ENCODE measurements at places on chromosomes 7 and 10. TPM values are rescaled to one million over a fixed set of nuclear protein-coding genes. Genes with fewer than 3 reads are reported as not detected.

HTR5A gene
- not detected for polyA plus RNA-seq

PIK3AP1 gene
- polyA plus RNA-seq, result 0.04 TPM

WEE2 gene
- polyA plus RNA-seq, result not detected

HOGA1 gene
- 0.44 TPM for polyA plus RNA-seq

OR2A2 gene
- not detected for polyA plus RNA-seq

GIMAP5 gene
- 14.9 TPM for polyA plus RNA-seq

C10orf53 gene
- not detected for polyA plus RNA-seq

PAPOLB gene
- not detected for polyA plus RNA-seq

NKX2-3 gene
- polyA plus RNA-seq, result not detected

UBE2D4 gene
- polyA plus RNA-seq, result 27.1 TPM

CCL24 gene
- polyA plus RNA-seq, result not detected

IFIT1 gene
- 0.51 TPM for polyA plus RNA-seq

KCNIP2 gene
- polyA plus RNA-seq, result 0.36 TPM

ABCB4 gene
- polyA plus RNA-seq, result 0.11 TPM

MRLN gene
- not detected for polyA plus RNA-seq

MALRD1 gene
- polyA plus RNA-seq, result not detected

BHLHA15 gene
- polyA plus RNA-seq, result 1.0 TPM

HILPDA gene
- polyA plus RNA-seq, result 21.7 TPM

TEX36 gene
- polyA plus RNA-seq, result not detected

OR13A1 gene
- polyA plus RNA-seq, result not detected

GJD4 gene
- polyA plus RNA-seq, result not detected

LRMDA gene
- 18.0 TPM for polyA plus RNA-seq

ZP3 gene
- polyA plus RNA-seq, result 3.0 TPM

NUTM2A gene
- 0.75 TPM for polyA plus RNA-seq

OR2A1 gene
- polyA plus RNA-seq, result 0.14 TPM

ASZ1 gene
- polyA plus RNA-seq, result not detected

AKR1E2 gene
- 4.9 TPM for polyA plus RNA-seq

MGAM2 gene
- not detected for polyA plus RNA-seq

SLC16A9 gene
- 0.38 TPM for polyA plus RNA-seq

FRAT1 gene
- 2.4 TPM for polyA plus RNA-seq

FANK1 gene
- polyA plus RNA-seq, result 2.0 TPM

ADRA2A gene
- 0.03 TPM for polyA plus RNA-seq

SPDYE8 gene
- not detected for polyA plus RNA-seq
